ENCODE measurements at places on chromosomes 2 and 18. TPM values are rescaled to one million over a fixed set of nuclear protein-coding genes. Genes with fewer than 3 reads are reported as not detected.

GRCh38 chr2:201696151-201696659, 2.2 kb downstream of the MPP4 start:
- H3K4me3 ChIP-seq, result no peak overlapping the region
- H3K27ac ChIP-seq, result peak overlapping the region; percentile 96
- no peaks in the 10 kb centered on the region for H3K27me3 ChIP-seq
- H3K4me1 ChIP-seq, result peaks cover 47% of the 10 kb centered on the region
- H3K36me3 ChIP-seq, result peaks cover 17% of the 10 kb centered on the region
- DNase-seq, result no peak

MERTK gene
- 9.6 TPM for polyA plus RNA-seq

DNA sequence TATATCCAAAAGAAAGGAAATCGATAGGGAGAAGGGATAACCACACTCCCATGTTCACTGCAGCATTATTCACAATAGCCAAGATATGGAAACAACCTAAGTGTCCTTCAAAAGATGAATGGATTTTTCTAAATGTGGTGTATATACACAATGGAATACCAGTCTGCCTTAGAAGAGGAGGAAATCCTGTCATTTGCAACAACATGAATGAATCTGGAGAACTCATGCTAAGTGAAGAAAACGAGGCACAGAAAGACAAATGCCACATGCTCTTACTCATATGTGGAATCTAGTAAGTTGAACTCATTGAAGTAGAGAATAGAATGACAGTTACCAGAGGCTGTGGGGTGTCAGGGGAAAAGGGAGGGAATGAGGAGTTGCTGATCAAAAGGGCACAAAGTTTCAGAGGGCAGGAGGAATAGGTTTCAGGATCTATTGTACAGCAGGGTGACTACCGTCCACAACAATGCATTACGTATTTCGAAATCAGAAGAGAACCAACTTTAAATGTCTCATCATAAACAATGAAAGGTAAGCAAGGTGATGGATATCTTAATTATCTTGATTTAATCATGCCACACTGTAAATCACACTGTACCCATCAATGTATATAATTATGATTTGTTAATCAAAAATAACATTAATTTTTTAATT, 46.1 kb downstream of the SIGLEC15 start:
- H3K4me3 ChIP-seq, result no peak overlapping the region
- no peaks in the 10 kb centered on the region for H3K27me3 ChIP-seq

HSBP1L1 gene
- polyA plus RNA-seq, result 7.4 TPM

- H3K36me3 ChIP-seq, result no peaks in the 10 kb centered on the region
- no peak for DNase-seq
- H3K27ac ChIP-seq, result no peak overlapping the region
- no peaks in the 10 kb centered on the region for H3K27me3 ChIP-seq
- peaks cover 16% of the 10 kb centered on the region for H3K4me1 ChIP-seq
- no peak overlapping the region for H3K4me3 ChIP-seq
These were observed 364.4 kb upstream of the ID2 start for GRCh38 chr2:8317418-8317817.

GRCh38 chr2:118774458-118775133, 72.9 kb downstream of the EN1 start:
- H3K27ac ChIP-seq, result no peak overlapping the region
- peaks cover 25% of the 10 kb centered on the region for H3K27me3 ChIP-seq
- H3K36me3 ChIP-seq, result no peaks in the 10 kb centered on the region
- peak; percentile 75 for DNase-seq
- peak overlapping the region; percentile 42 for H3K4me3 ChIP-seq

PDE6D gene
- polyA plus RNA-seq, result 33.9 TPM

DNA sequence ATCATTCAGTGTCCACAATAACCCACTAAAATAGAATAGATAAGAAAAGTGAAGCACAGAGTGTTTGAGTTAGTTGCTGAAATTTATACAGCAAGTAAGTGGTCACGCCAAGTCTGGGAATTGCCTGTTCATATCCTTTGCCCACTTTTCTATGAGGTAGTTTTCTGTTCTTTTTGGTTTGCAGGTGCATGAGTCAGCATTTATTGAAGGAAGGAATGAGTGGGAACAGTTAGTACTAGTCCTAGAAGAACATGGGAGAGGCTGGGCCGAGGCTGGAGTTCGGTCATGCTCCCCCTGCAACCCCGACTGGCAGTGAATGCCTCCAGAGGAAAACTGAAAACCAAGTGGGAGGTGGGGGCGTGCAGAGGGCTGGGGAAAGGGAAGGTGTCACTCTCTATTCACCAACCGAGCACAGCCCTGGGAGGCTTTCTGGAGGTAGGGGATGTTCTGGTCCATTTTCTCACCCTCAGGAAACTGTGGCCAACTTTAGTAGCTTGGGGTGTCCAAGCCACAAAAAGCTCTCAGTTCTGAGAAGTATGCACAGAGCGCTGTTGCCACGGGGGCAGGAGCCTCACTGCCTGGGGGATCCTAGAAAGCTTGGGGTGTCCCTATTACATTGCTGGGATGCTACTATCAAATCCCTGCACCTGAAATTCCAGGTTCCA, 41.4 kb downstream of the FOSL2 start:
- H3K4me1 ChIP-seq, result no peaks in the 10 kb centered on the region
- no peak overlapping the region for H3K4me3 ChIP-seq
- DNase-seq, result no peak
- H3K27me3 ChIP-seq, result no peaks in the 10 kb centered on the region
- no peaks in the 10 kb centered on the region for H3K36me3 ChIP-seq

DNA sequence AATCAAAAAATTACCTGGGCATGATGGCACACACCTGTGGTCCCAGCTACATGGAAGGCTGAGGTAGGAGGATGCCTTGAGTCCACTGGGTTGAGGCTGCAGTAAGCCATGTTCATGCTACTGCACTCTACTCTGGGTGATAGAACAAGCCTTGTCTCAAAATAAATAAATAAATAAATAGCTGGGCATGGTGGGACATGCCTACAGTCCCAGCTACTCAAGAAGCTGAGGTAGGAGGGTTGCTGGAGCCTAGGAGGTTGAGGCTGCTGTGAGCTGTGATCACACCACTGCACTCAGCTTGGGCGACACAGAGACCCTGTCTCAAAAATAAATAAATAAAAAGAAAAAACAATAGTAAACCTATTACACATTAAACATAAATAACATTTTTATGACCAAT, 3.0 kb downstream of the AP1S3 start:
- DNase-seq, result no peak
- H3K4me3 ChIP-seq, result no peak overlapping the region
- H3K27ac ChIP-seq, result no peak overlapping the region

EPB41L3 gene
- 0.15 TPM for polyA plus RNA-seq

DNA sequence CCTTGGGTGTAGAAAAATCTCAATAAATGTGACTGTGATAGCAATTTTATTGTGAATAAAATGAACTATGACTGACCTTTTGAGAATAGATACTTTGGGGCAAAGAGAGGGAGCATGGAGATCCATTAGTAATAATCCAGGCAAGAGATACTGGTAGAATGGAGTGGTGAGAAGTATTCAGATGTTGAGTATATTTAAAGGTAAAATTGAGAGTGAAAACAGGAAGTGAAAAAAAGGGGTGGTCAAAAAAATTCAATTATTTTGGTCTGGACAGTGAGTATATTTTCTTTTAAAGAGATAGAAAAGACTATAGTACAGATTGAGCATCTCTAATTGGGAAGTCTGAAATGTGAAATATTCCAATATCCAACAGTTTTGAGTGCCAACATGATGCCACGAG, 1515.6 kb upstream of the NXPH2 start:
- no peaks in the 10 kb centered on the region for H3K36me3 ChIP-seq
- DNase-seq, result no peak
- H3K27me3 ChIP-seq, result no peaks in the 10 kb centered on the region
- no peak overlapping the region for H3K27ac ChIP-seq
- no peak overlapping the region for H3K4me3 ChIP-seq

GRCh38 chr2:30405260-30405605, 41.8 kb upstream of the LCLAT1 start:
- H3K27me3 ChIP-seq, result no peaks in the 10 kb centered on the region
- no peak for DNase-seq
- no peak overlapping the region for H3K27ac ChIP-seq

DNA sequence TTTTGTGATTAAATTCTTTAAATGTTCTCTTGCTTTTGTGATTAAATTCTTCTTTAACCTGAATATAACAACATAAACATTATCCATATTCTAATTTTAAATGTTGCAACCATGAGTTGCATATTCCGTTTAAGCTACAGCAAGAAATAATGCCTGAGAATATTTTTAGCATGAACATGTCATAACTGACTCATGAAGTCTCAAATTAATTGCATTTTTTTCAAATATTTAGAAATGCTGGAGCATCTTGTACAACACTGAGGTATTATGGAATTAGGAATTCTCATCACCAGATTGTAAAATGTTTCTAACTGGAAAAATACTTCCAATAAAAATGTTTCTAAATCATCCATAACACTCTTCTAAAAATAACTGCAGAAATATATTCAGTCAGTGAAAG, 14.7 kb downstream of the ROCK2 start:
- no peak overlapping the region for H3K27ac ChIP-seq
- H3K36me3 ChIP-seq, result peaks cover 12% of the 10 kb centered on the region
- DNase-seq, result no peak

- H3K27ac ChIP-seq, result no peak overlapping the region
- no peak overlapping the region for H3K4me3 ChIP-seq
- peaks cover 8% of the 10 kb centered on the region for H3K36me3 ChIP-seq
- H3K4me1 ChIP-seq, result peaks cover 40% of the 10 kb centered on the region
These were observed 228.7 kb downstream of the ATAD2B start for GRCh38 chr2:23698116-23698693.

DNA sequence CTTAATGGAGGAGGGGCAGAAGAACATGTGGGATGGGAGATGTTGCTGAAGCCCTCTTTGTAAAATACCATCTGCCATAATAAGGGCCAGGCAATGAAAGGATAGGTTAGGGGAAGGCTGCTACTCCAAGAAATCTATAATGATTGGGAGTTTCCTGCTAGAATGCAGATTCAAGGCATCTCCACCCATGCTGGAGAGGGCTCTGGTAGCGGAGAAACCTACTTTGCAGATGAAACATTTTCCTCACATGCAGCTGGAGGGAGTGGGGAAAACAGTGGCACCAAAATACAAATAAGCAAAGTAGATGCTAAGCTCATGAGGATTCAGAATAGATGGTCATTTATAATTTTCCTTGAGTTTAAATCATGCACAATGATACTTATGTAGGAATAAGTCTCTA, 82.3 kb upstream of the GCFC2 start:
- no peaks in the 10 kb centered on the region for H3K36me3 ChIP-seq
- DNase-seq, result no peak
- peaks cover 16% of the 10 kb centered on the region for H3K4me1 ChIP-seq
- no peak overlapping the region for H3K4me3 ChIP-seq
- no peak overlapping the region for H3K27ac ChIP-seq
- no peaks in the 10 kb centered on the region for H3K27me3 ChIP-seq

- H3K36me3 ChIP-seq, result no peaks in the 10 kb centered on the region
- H3K27me3 ChIP-seq, result no peaks in the 10 kb centered on the region
- no peak overlapping the region for H3K4me3 ChIP-seq
- H3K4me1 ChIP-seq, result no peaks in the 10 kb centered on the region
These were observed 39.1 kb downstream of the SNED1 start for GRCh38 chr2:241037498-241037897.

DNA sequence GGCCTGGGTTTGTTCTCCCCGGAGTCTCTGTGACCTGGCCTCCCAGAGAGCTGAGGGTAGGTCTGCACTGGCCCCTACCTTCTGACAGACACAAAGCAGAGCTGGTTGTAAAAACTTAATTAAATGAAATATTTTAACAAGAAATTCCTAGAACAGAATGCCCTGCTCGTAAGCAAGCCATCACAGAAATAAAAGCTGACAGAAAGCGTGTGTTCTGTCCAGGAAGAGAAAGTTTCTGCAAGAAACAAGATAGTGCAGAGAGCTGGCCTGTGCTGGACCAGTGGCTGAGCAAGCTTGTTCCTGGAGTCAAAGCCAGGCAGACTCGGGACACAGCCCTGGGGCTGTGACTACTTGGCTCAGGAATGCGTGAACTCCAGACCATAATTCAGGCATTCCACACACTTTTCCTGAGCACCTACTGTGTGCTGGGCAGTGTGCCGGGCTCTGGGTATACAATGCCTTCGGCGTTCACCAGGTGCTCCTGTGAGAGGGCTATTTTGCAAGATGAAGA, 51.6 kb downstream of the APOB start:
- H3K27me3 ChIP-seq, result no peaks in the 10 kb centered on the region
- no peak overlapping the region for H3K27ac ChIP-seq
- no peaks in the 10 kb centered on the region for H3K4me1 ChIP-seq

NEUROD1 gene
- polyA plus RNA-seq, result 0.03 TPM

SLC4A5 gene
- 1.1 TPM for polyA plus RNA-seq

- peak overlapping the region; percentile 89 for H3K27ac ChIP-seq
- no peak for DNase-seq
- H3K36me3 ChIP-seq, result no peaks in the 10 kb centered on the region
These were observed 615.8 kb upstream of the SYT4 start for GRCh38 chr18:43893001-43893637.

GCC2 gene
- 5.9 TPM for polyA plus RNA-seq

DNA sequence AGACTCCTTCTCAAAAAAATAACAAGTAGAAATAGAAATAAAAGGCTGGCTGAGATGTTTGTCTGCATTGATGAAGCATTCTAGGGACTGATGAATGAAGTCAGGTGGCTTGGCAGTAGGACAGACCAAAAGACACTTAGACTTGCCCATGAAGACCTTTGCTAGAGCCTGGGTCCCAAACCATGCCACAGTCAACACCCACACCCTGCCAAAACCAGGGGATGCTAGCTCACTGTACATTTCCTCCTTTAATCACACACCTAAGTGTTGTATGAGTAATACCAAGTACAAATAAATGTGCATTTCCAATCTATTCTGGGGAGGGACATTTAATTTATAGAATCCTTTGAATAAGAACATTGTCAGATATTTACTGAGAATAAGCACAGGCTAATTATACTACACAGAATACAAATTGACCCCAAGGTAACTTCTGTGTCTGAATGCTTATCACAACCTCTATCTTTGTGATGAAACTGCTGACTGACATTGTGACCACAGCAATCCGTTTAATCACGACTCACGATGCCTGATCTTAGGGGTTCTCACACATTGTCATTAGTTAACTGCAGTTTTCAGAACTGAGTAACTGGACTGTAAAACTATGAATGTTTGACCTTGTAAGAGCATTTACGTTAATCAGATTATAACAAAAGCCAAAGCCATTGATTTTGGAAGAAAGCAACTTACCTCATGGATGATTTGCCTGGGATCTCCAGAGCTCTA, 10.5 kb upstream of the NOL10 start:
- no peak overlapping the region for H3K27ac ChIP-seq
- H3K36me3 ChIP-seq, result no peaks in the 10 kb centered on the region
- no peak for DNase-seq

DNA sequence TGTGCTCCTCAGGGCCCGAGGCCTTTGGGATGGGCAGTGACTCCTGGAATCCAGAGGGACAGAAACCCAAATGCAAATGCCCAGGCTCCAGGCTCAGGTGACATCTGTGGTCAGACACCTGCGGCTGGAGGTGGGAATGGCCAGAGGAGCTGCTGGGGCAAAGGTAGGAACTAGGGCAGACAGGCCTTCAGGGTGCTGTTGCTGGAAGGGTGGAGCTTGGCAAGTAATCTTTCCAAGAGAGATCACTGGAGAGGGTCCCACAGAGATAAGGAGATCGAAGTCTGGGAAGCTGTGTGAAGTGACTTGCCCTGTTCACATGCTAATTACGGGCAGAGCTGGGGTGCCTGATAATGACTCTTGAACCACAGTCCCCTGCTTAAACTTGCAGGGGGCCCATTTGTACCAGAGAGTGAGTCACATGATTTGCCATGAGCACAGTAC, 82.4 kb downstream of the ACAA2 start:
- H3K27ac ChIP-seq, result no peak overlapping the region
- no peak overlapping the region for H3K4me3 ChIP-seq
- H3K27me3 ChIP-seq, result no peaks in the 10 kb centered on the region
- DNase-seq, result no peak
